ENCODE measurements at places on chromosomes 12 and 14.
A peak's percentile ranks its signal among the peaks of the same experiment; 100 is the strongest.

GRCh38 chr12:121107681-121108080 lies 25.0 kb upstream of the P2RX7 start:
- DNase-seq: no peak

DNA sequence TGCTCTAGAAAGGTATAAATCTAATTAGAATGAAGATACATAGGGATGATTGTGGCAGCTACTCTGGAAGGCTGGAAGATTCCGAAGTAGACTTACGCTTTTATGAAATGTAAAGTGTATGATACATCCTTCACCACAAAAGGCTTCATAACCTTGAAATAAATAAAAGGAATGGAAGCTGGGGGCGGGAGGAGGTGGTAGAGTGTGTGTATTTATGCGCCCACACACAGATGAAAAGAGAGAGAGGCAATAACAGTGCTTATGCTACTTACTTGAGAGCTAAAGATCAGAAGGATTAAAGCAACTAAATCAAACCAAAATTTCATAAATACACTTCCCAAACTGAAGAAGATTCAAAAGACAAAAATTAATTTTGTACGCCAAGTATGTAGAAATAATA lies 30.4 kb downstream of the CBX5 start:
- DNase-seq: no peak

DNA sequence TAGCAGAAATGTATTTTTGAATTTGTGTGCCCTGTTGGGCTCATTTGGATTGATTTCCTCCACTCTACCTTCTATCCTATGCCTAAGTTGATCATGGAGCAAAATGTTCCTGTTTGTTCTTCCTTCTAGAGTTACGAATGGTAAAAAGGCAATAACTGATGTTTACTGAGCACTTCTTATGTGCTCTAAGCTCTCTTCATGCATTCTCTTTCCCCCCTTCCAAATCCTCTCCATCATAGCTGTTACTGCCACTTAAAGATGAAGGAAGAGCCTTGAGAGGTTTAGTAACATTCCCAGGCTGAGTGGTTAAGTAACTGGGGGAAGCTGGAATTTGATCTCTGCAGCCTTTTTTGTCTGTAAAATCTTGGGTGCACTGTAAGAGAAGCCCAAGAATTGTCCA lies 60.1 kb downstream of the CHST11 start:
- no peak for DNase-seq

DNA sequence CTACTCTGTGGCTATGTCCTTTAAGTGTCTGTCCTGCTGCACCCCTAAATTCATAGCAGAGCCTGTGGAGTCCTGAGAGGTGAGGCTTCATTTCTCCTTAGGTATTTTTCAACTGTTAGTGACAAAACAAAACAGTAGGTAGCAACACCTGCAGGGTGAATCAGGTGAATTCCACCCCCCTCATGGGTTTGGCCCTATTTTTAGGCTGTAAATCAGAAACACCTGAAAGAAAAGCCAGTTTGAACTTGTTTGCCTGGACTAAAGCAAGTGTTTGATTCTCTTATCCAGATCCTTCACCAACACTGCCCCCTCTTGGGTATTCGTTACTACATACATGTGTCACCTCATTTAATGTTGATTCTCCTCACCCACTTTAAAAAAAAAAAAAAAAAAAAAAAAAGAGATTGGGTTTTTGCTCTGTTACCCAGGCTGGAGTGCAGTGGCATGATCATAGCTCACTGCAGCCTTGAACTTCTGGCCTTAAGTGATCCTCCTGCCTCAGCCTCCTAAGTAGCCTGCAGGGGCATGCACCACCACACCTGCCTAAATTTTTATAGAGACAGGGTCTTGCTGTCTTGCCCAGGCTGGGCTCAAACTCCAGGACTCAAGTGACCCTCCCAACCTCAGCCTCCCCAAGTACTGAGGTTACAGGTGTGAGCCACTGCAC lies 10.3 kb downstream of the TBPL2 start:
- peak; percentile 63 for DNase-seq

DNA sequence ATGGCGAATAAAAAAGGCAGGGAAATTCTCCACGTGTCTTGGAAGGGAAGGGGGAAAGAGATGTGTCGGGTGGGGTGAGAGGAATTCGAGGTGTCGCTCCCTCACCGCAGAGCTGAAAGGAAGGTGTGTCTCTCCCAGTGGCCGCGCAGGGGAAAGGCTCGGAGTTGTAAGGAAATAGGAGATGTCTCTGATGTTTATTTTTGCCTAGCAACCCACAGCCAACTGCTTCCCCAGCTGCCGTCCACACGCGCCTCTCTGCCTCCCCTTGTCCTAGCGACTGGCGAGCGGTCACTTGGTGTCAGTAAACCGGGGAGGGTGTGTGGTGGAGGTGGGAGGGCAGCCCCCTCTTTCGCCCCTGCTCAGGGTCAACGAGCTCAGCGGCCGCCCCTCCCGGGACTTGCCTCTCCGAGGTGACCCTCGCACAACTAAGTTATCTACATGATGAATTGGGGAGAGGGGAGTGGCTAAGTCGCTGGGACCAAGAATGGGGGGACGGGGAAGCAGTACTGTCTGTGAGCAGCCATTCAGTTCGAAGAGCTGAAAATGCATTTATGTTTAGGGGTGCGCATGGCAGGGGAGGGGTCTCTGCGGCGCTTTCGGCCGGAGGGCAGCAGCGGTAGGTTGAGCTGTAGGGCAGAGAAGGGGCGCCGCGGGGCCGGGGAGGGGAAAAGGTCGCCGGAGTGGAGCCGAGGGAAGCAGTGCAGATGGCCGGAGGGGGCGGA lies 585 bp upstream of the DYRK2 start:
- peak; percentile 76 for DNase-seq

GRCh38 chr12:25263594-25263993 lies 12.9 kb upstream of the KRAS start:
- DNase-seq: no peak

DNA sequence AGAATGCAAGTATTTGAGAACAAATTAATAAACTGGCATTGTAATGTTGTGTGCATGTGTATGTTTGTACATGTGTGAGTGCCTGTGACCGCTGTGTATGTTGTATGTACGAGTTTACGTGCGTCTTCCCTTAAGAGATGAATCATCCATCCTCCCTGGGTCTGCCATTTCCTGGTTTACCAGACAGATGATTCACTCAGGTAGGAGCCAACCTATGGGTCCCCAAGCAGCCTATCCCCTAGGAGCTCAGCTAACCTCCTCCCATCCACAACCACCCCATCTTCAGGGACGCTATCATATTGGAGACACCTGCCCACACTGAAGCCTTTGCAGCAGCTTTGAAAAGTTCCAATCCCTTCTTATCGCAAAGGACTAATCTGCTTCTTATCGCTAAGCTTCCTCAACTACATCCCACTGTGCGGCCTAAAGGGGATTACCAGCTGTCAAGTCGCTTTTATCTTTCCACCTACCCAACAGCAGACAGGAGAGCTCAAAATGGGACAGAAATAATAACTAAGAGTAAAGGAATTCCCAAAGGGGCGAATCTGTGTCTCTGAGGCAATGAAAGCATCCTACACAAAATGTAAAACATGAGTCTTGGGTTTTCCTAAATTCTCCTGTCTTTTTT lies 81.5 kb upstream of the TMCC3 start:
- no peak for DNase-seq

GRCh38 chr12:25655702-25656101 lies 102.6 kb upstream of the LMNTD1 start:
- DNase-seq: no peak

- DNase-seq: no peak
Measured at GRCh38 chr14:74064883-74065282, 19.4 kb downstream of the ALDH6A1 start.

- no peak for DNase-seq
Measured at GRCh38 chr12:4025181-4026019, 152.2 kb upstream of the PARP11 start.

DNA sequence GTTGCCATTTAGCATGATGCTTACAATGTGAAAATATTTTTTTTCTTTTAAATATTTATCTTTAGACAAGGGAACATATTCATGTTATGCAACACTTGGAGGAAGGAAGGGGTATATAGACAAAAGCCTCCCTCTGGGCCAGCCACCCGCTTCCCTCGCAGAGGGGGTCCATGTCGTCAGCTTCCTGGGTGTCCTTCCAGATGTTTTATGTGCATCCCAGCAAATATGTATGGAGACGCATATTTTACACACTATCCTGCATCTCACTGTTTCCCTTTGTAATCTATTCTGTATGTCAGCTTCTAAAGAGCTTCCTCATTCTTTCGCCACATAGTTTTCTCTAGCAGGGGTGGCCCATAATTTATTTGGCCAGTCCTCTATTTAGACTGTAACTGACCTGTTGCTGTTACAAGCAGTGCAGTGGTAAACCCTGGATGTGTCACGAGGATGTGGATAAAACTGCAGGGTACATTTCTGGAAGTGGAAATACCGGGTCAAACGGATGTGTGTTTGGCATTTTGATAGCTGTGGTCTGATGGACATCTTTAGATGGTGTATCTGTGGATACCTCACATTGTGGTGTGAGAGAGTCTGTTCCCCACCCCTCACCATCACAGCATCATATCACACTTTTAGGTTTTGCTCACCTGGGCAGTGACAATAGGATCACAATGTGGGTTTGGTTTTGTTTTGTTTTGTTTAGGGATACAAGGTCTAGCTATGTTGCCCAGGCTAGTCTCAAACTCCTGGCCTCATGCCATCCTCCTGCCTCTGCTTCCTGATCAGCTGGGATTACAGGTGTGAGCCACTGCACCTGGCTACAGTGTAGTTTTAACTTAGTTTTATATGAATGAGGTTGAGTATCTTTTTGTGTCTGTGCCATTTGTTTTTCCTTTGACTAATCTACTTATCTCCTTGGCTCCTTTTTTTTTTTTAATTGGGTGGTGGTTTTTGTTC lies 31.6 kb downstream of the FAM222A start:
- DNase-seq: no peak

DNA sequence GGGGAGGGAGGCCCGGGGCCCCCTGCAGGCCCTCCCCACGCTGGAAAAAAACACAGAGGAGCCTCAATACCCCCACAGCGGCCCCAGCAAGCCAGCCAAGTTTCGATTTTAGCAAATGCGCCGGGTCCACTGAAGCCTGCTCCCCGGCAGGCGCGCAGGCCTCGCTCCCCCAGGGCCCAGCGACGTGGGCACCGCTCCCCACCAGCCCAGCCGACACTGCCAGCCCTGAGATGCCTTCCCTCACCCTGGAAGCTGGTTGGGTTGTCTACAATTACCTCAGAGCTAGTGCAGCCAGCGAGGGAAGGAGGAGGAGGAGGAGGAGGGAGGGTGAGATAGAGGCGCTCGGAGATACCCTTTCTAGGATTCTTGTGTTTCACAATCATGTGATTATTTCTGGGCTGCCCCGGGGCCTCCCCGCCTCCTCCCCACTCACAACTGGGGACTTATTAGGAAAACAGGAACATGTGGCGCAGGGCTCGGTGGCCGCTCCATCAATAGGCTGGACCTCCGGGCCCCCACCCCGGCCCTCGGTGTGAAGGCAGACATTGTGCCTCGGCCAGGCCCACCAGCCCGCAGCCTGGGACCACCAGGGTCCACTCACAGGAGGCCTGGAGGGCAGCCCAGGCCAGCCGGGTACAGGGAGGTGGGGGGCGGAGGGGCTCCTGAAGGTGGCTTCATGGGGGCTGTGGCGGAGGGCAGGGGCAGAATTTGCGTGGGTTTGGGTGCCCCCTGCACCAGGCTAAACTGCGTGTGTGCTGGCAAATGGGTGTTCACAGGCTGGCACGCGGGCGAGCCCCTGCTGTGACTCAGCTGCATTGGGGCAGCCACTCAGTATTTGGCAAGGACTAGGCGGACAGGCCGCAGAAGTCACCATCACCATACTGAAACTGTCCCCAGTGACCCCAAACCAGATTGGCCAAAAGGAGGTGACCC lies 109.9 kb downstream of the NCOR2 start:
- DNase-seq: peak; percentile 90

GRCh38 chr14:29097476-29097875 lies 330.9 kb downstream of the FOXG1 start:
- DNase-seq: no peak

- DNase-seq: peak; percentile 11
Measured at GRCh38 chr12:122265886-122266229, 436 bp downstream of the VPS33A start.

GRCh38 chr12:49440035-49440434 lies 72.8 kb downstream of the SPATS2 start:
- DNase-seq: peak; percentile 12

DNA sequence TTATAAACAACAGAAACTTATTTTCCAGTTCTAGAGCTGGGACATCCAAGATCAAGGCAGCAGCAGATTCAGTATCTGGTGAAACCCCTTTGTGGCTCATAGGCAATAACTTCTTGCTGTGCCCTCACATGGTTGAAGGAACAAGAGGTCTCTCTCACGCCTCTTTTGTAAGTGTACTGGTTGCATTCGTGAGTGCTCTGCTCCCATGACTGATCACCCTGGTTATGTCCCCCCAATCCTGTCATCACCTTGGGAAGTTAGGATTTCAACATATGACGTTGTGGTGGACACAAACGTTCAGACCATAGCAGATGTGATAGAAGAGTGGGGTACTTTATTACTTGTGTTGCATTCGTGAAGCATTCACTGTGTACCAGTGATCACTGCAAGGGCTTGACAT lies 184.0 kb downstream of the SRGAP1 start:
- DNase-seq: no peak

GRCh38 chr12:5927732-5928516 lies 17.1 kb downstream of the ANO2 start:
- no peak for DNase-seq

DNA sequence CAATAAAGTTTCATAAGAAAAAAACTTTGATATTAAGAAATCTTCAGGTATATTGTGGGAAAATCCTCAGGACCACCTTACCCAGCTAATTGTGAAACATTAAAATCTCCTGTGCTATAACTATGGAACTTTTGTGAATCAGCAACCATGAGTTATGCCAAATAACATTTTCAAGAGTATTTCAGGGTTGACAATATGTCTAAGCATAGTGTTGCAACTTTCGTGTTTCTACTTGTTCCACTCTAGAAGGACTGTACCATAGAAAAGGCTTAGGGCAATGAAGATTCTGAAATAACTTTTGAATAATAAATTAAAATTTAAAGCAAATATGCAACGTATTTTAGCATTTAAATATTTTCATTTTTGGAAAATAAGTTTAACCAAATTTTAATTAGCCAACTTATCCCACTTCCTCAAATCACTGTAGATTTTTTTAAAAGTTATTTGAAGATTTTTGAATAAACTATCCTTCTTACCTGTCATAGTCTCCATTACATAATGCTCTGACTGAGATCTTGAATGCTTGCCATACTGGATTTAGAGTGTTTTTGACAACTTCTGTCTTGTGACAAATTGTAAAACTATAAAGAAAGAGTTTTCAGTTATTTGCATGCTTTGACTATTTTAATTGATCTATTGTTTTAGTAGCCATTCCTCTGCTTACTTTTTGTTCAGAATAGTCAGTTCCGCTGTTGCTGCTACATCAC lies 143.6 kb downstream of the CPNE8 start:
- DNase-seq: no peak

DNA sequence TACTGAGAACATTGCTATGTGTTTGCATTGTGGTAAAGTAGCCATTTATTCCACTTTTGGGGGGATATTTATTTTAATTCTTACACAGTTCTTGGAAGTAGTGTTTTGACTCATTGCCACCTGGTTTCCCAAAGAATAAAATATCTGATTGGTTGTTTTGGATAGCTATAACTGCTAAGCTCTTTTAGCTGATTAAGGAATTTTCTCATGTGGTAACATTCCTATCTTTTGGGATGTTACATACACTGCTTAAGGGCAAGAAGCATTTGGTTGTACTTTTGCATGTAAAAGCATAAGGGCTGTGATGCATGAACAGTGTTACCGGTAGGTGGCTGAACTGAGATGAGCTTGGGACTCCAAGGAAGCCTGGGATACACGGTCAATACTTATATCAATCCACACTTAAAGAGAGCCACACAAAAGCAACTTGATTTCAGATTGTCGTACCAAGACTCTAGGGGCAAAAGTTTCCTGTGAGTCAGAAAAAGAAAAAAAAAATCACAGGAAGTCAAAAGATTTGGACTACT lies 71.4 kb upstream of the PRKD1 start:
- DNase-seq: no peak

Measured in AML-193 (cell line).